ENCODE measurements at places on chromosomes 16 and 17. TPM values are rescaled to one million over a fixed set of nuclear protein-coding genes. Genes with fewer than 3 reads are reported as not detected.

DNA sequence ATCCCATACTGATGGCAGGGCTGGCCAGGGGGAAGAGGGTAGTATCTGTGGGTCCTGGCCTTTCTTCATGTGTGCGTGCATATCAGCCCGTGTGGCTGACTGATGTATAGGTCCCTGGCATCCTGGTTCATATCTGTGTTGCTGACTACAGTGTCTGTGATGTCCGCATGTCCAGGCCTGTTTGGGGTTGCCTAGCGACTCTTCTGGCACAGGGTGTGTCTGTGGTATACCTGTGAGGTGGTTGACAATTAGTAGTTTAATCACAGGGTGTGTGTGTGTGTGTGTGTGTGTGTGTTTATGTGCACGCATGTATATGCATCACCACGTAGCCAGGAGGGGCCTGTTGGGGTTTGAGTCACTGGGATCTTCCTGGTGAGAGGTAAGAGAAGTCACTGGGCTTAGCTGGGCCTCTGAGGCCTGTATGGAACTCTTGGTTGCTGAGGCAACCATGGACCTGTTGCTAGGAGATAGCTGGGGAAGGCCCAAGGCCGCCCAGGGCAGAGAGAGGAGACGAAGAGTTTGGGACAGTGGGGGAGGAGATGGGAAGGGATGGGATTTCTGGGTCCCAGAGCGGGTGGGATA is 603 bp upstream of the TMEM95 start:
- peak; percentile 48 for DNase-seq

DNA sequence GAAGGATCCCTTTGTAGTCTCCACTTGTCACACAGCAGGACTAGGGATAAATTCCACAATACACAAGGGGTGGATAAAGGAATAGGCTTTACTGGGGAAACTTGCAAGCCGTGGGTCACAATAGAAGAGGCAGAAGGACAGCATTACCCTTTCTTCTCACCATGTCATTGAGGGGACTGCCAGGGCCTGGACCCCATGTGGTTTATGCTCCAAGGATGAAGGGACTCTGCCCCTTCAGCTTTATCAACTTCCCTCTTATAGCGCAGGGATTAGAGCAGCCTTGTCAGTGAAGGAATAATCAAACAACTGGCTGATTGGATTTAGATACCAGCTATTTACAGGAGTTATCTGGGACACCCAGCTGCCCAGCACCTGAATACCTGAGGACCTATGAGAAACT is 89.8 kb downstream of the HS3ST2 start:
- no peak for DNase-seq

DNA sequence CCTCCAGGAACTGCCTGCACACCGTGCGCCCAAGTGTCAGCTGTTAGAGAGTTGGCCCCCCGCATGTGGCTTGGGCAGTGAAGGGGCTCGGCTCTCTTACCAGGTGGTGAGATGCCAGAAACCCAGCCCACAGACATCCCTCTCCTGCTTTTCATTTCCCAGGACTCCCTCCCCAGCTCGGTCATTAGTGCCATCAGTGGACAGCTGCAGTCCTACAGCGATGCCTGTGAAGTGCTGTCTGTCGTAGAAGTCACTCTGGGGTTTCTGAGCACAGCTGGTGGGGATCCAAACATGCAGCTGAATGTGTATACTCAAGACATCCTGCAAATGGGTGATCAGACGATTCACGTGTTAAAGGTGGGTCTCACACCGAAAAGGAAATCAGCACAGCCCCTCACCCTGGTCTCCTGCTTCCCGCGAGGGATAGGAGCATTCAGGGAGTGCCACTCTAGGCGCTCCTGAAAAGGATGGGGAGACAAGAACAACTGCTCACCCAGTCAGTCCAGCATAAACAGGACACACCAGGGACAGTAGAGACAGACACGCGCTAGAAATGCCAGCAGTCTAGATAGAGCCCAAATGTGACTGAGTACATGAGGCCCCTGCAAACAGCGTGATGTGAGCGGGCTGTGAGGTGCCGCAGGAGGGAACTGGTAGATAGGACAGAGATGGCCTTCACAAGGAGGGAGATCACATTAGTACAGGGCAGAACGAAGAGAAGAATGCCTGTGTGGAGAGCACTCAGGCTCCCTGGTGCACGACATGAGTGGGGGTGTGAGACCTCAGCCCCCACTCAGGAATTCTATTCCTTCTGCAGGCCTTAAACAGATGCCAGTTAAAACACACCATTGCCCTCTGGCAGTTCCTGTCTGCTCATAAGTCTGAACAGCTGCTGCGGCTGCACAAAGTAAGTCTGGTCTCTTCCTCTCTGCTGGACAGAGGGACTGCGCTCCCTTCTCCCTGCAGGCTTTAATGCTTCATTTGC is 25.7 kb upstream of the ENDOV start:
- DNase-seq: no peak

GRCh38 chr17:41722231-41722630 is 10.1 kb downstream of the GAST start:
- DNase-seq: no peak

DNA sequence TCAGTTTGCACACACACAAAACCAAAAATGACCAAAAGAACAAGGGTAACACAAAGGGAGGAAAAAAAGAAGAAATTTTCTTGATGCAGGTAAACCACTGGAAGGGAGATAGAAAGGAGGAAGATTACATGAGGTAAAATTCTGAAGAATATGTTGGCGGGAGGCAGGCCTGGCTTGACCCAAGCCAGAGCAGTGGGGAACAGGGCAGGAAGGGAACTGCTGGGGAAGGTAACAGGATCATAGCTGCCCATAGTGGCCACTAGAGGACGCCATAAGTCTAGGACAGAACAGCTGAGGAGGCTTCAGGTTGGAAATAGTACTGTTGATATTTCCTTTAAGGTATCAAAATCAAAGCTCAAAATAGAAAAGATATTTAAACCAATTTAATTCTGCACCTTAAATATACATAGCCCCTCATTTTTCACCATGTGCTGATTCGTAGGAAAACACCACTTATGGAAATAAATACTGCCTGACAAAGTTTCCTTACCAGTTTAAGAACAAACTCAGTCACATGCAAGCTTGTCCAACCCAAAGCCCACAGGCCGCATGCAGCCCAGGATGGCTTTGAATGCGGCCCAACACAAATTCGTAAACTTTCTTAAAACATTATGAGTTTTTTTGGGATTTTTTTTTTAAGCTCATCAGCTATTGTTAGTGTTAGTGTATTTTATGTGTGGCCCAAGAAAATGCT is 15.5 kb downstream of the VPS35 start:
- DNase-seq: peak; percentile 68

GRCh38 chr17:22268912-22269220 is 576.5 kb downstream of the KCNJ18 start:
- DNase-seq: no peak

- peak; percentile 45 for DNase-seq
Observed at GRCh38 chr17:63571632-63572310, 21.5 kb downstream of the DCAF7 start.

- DNase-seq: peak; percentile 27
Observed at GRCh38 chr17:64128787-64129514, 993 bp downstream of the ERN1 start.

DNA sequence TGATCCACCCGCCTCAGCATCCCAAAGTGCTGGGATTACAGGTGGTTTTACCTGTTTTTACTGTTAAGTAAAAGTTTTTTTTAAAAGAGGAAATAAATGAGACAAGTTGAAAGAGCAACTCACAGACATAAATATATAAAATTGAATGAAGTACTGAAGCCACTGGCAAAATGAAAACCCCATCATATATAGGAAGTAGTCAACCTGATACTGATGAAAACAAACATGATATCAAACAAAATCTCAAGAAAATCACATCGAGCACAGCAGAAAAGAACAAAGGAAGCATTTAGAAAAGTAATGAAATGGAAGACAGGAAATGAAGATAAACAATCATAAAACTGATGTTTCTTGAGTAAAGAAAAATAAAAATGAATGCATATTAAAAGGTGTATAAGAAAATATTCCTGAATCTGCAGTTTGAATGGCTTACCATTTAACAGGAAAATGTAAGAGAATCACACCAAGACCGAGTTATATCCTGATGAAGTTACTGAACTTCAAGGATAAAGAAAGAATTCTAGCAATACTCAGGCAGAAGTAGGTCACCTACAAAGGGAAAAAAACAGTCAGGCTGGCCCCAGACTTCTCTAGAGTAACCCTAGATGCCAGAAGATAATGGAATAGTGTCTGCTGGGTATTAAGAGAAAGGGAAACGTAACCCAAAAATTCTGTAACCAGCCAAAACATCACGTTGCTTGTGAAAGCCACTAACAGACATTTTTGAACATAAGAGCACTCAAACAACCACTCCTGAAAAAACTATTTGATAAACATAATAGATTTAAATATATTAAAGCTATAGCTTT is 31.5 kb downstream of the UBE2G1 start:
- no peak for DNase-seq

- DNase-seq: no peak
Observed at GRCh38 chr16:3480901-3481695, 14.2 kb downstream of the C16orf90 start.

GRCh38 chr17:81302861-81303333 is 7.8 kb upstream of the SLC38A10 start:
- no peak for DNase-seq

CDH3 gene
- total RNA-seq: 0.10 TPM

C16orf54 gene
- total RNA-seq: 1.5 TPM

CHP2 gene
- total RNA-seq: not detected

NQO1 gene
- 229 TPM for total RNA-seq

TBKBP1 gene
- 4.0 TPM for total RNA-seq

PAM16 gene
- total RNA-seq: 107 TPM

KRTAP1-5 gene
- not detected for total RNA-seq
